Activated CD8-positive, alpha-beta memory T cell treated with anti-CD3 and anti-CD28 coated beads, Interleukin-2, amount 10 ng/mL, durations not matched to agents 7 days and 5 days (primary cell): ENCODE measurements at places on chromosomes 2 and 18. TPM values are rescaled to one million over a fixed set of nuclear protein-coding genes. Genes with fewer than 3 reads are reported as not detected.

TEX51 gene
- not detected for total RNA-seq

TUBA3D gene
- not detected for total RNA-seq

AGXT gene
- not detected for total RNA-seq

IL37 gene
- total RNA-seq: not detected

COX7A2L gene
- 92.6 TPM for total RNA-seq

TXNDC2 gene
- total RNA-seq: not detected

MSTN gene
- not detected for total RNA-seq

RGPD3 gene
- total RNA-seq: not detected

NAGK gene
- total RNA-seq: 78.4 TPM

DCC gene
- total RNA-seq: not detected

GTF2A1L gene
- not detected for total RNA-seq

SPATA3 gene
- 0.44 TPM for total RNA-seq

OSBPL6 gene
- total RNA-seq: 0.73 TPM

CDH19 gene
- not detected for total RNA-seq

SERPINB12 gene
- total RNA-seq: not detected

DHRS9 gene
- not detected for total RNA-seq

KCNE4 gene
- total RNA-seq: not detected

ASB3 gene
- 30.1 TPM for total RNA-seq

NBEAL1 gene
- total RNA-seq: 9.9 TPM

CROCC2 gene
- not detected for total RNA-seq

D2HGDH gene
- 21.6 TPM for total RNA-seq
